ENCODE measurements at places on chromosomes 11 and 22.

DNA sequence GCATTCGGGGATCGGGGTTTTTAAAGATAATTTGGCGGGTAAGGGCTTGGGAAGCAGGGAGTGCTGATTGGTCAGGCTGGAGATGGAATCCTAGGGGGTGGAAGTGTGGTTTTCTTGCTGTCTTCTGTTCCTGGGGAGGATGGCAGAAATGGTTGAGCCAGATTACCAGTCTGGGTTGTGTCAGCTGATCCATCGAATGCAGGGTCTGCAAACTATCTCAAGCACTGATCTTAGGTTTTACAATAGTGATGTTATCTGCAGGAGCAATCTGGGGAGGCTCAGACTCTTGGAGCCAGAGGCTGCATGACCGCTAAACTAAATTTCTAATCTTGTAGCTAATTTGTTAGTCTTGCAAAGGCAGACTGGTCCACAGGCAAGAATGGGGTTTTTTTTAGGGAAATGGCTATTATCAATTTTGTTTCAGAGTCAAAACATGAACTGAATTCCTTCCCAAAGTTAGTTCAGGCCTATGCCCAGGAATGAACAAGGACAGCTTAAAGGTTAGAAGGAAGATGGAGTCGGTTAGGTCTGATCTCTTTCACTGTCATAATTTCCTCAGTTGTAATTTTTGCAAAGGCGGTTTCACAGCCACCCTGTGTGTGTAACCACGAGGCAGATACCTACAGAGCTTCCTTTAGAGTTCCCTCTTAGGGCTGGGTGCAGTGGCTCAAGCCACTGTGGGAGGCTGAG is 10.2 kb downstream of the SCGB1A1 start:
- DNase-seq, result no peak

DNA sequence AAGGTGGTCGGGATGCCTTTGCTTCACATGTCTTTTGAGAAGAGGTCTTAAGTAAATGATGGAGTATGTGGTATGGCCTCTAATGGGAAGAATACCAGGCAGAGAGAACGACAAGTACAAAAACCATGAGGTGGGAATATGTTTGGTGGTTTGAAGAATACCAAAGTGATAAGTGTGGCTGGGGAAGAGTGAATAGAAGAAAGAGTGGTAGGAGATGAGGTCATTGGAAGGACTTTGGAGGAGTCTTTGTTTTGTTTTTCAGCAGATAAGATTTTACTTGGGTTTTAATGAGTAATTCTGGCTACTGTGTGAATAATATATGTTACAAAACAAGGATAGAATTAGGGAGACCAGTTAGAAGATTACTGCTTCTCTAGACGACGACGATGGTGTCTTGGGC is 515.4 kb downstream of the RAB38 start:
- no peak for DNase-seq

DNA sequence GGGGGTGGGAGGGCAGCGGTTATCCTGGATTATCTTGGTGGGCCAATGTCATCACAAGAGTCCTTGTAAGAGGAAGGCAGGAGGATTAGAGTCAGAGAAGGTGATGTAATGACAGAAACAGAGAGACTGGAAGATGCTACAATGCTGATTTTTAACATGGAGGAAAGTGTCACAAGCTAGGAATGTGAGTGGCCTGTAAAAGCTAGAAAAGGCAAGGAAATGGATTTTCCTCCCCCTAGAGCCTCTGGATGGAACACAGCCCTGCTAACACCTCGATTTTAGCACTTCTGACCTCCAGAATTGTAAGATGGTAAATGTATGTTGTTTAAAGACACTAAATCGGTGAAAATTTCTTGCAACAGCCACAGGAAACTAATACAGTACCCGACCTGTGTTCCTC is 109.3 kb downstream of the MN1 start:
- no peak for DNase-seq

DNA sequence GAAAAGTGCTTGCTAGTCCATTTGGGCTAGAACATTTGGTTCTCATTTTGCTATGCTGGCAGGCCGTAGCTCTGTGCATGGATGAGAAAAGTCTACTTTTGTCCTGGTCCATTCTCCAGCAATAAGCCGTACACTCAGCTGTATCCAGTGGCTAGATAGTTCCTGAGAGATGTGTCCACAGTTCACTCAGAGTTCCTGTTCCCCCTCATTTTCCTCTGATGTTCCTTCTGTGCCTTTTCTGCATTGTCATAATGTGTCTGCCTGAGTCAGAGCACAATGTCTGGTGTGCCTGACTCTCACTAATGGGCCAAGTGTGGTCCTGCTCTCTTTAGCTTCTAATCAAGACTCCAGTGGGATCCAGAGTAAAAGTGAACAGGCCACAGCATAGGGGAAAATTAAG is 215.7 kb upstream of the CTSC start:
- no peak for DNase-seq

DNA sequence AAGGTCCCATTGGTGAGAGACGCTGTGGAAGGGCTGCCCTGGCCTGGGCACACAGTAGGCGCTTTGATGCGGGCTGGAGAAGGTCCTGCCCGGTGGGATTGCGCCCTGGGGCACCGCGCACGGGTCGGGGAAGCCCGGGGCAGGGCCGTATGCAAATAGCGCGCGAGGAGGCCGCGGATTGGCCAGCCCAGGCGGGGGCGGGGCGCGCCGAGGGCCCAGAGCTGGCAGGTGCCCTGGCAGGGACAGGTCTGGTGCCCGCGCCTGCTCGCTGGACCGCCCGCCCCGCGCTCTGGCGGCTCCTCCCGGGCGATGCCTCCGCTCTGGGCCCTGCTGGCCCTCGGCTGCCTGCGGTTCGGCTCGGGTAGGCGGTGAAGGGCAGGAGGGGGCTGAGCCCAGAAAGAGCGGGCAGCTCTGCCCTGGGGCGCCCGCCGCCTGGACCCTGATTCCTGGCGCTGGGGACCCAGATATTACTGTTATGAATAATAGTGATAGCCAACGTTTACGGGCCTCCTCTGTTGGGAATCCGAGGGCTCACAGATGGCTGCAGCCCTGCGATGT is at the start of gene UPK3A:
Gene UPK3A, plus strand, starts transcription at position 245 of the 558 bp plus-strand sequence. Its CDS starts 65 bp downstream, at position 310.
- peak; percentile 62 for DNase-seq

DNA sequence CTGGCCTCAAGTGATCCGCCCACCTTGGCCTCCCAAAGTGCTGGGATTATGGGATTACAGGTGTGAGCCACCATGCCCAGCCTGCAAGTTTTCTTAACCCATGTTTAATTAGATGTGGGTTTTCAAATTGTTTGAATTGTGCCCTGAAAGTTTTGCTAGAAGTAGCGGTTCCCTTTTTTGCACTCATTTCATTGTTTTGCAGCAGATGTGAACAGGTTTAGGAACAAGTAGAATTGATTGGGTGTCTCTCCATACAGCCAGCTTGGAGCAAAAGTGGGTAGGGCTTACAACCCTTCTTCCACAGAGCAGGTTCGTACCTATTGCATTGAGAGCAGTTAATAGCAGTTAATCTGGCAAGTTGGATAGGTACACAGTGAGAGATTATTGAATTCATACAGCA is 16.1 kb downstream of the EWSR1 start:
- DNase-seq, result no peak

DNA sequence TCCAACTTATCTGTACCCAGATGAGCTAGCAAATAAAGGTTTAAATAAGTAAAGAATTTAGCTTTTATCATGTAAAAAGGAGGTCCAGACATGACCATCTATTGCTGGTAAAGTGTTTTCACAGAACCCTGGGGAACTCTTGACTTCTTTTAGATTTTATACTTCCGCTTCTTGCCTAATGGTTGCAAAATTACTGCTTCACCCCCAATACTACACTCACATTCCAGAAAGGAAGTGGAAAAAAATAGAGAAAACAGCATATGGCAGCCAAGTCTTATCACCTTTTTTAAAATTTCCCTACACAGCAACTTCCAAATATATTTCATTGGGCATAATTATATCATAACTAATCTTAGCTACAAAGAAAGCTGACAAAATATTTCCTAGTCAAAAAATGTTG is 12.1 kb downstream of the BBOX1 start:
- DNase-seq, result no peak

- DNase-seq, result no peak
These were observed 105.7 kb downstream of the RASSF10 start for GRCh38 chr11:13114566-13115379.

GRCh38 chr11:126115127-126115495 is 52.4 kb upstream of the CDON start:
- DNase-seq, result no peak
